ENCODE measurements at places on chromosomes 3 and 15. TPM values are rescaled to one million over a fixed set of nuclear protein-coding genes. Genes with fewer than 3 reads are reported as not detected.

Gene NRG4
- total RNA-seq, result 0.13 TPM

Gene TMEM207
- total RNA-seq, result not detected

Gene PCOLCE2
- total RNA-seq, result 2.6 TPM

Gene MELTF
- total RNA-seq, result 7.5 TPM

Gene SNX33
- 21.2 TPM for total RNA-seq

Gene RAB6B
- total RNA-seq, result 0.65 TPM

Gene ROBO2
- total RNA-seq, result 9.6 TPM

Gene TM4SF18
- total RNA-seq, result 2.2 TPM

Gene DLEC1
- not detected for total RNA-seq

Gene OR5K2
- total RNA-seq, result not detected

Gene UNC13C
- total RNA-seq, result not detected

Gene ZNF620
- total RNA-seq, result 2.6 TPM

Gene KNG1
- total RNA-seq, result not detected

Gene PLA2G4E
- not detected for total RNA-seq

Gene ABI3BP
- total RNA-seq, result 5.0 TPM

Gene CSNK1G1
- 14.7 TPM for total RNA-seq

Gene EPM2AIP1
- 5.2 TPM for total RNA-seq

Gene DUOXA2
- total RNA-seq, result not detected

Gene SLC28A2
- not detected for total RNA-seq

Measured in epithelial cell of alveolus of lung (primary cell).